ENCODE measurements at places on chromosomes 13 and 19.
A peak's percentile ranks its signal among the peaks of the same experiment; 100 is the strongest.

DNA sequence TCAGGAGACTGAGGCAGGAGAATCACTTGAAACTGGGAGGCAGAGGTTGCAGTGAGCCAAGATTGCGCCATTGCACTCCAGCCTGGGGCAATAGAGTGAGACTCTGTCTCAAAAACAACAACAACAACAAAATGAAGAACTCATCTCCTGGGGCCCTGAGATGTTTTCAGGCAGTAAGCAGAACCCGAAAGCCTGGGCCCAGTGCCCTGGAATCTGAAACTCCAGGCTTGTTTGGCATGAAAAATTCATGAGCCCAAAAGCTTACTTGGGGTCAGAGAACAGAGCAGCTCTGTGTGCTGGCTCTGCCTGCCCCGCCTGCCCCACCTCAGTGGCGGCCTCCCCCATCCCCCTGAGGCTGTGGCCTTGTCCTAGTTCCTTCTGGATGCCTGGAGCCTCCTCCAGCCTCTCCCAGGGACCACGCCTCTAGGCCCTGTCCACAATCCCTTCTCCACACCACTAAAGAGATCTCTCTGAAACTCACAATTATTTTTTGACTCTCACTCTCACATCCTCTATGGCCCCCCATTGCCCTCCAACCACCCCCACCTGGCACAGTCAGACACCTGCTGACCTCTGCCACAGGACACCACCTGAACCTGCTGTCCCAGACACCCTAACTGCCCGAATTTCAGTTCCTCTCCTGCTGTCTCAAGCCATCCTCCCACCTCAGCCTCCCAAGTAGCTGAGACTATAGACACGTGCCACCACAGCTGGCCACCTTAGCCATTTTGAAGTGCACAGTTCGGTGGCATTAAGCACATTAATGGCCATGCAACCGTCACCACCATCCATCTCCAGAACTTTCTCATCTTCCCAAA is 6.9 kb upstream of the AP1M2 start:
- peaks cover 4% of the 10 kb centered on the region for H3K27me3 ChIP-seq
- no peak overlapping the region for H3K27ac ChIP-seq
- no peaks in the 10 kb centered on the region for H3K36me3 ChIP-seq
- H3K4me1 ChIP-seq: no peaks in the 10 kb centered on the region
- no peak overlapping the region for H3K4me3 ChIP-seq
- DNase-seq: no peak

DNA sequence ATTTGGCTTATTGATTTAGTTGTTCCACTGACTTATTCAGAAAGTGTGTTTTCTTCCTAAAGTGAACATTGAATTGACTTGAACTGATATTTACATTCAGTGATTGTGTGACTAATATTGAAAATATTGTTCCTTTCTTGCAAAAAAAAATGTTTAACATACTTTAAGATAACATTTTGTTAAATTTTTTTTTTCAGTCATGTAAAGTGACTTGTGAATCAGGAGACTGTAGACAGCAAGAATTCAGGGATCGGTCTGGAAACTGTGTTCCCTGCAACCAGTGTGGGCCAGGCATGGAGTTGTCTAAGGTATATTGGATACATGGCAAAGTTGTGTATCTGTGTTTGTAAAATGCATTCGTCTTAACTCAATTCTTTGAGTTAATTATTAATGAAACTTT is 22.9 kb downstream of the TNFRSF19 start:
- H3K4me3 ChIP-seq: no peak overlapping the region
- no peak for DNase-seq
- no peaks in the 10 kb centered on the region for H3K36me3 ChIP-seq
- H3K27ac ChIP-seq: no peak overlapping the region

GRCh38 chr13:46527237-46527636 is 25.7 kb upstream of the LRCH1 start:
- H3K27ac ChIP-seq: no peak overlapping the region
- no peaks in the 10 kb centered on the region for H3K27me3 ChIP-seq
- no peaks in the 10 kb centered on the region for H3K36me3 ChIP-seq
- DNase-seq: no peak

- no peak overlapping the region for H3K27ac ChIP-seq
- no peaks in the 10 kb centered on the region for H3K27me3 ChIP-seq
Observed at GRCh38 chr13:52003541-52003940, 7.7 kb downstream of the ATP7B start.

GRCh38 chr13:33372251-33372919 is 86.8 kb upstream of the STARD13 start:
- no peaks in the 10 kb centered on the region for H3K4me1 ChIP-seq
- no peaks in the 10 kb centered on the region for H3K36me3 ChIP-seq
- H3K27ac ChIP-seq: no peak overlapping the region
- H3K27me3 ChIP-seq: no peaks in the 10 kb centered on the region
- no peak for DNase-seq

- no peak for DNase-seq
- H3K4me1 ChIP-seq: peaks cover 3% of the 10 kb centered on the region
- H3K36me3 ChIP-seq: no peaks in the 10 kb centered on the region
- H3K27me3 ChIP-seq: no peaks in the 10 kb centered on the region
Observed at GRCh38 chr19:400976-401865, 7.7 kb downstream of the C2CD4C start.

GRCh38 chr13:27117158-27117557 is 54.5 kb downstream of the USP12 start:
- no peak overlapping the region for H3K27ac ChIP-seq
- DNase-seq: no peak
- H3K4me1 ChIP-seq: no peaks in the 10 kb centered on the region
- H3K4me3 ChIP-seq: no peak overlapping the region

DNA sequence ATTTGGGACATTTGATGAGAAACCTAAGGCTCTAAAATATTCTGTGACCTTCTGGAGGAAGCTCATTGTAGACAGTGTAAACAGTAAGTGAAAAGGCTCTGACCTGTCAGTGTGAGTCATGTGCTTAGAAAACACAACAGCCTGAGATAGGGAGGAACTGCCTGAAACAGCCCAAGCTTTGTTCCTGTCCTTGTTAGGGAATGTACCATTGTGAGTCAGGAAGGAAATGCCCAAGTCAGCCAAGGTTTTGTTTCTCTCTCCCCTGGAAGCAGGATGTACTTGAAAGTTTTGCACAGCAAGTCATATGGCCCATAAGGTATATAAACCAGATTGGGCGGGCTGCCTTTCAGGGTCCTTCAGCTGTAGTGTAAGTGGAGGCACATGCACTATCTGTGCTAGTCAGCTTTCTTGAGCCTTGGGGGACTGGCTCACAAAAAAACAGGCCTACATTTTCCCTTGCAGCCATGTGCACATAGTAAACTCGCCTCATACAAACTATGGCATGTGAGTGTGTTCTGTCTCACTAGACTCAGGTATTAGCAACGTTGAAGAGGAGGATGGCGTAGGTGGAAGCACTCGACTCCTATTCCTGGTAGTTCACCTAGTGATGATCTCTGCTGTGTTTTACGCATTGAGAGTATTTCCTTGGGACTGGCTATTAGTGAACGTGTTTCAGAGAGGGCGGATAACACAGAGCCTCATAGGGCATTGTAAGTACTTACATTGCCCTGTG is 141.2 kb upstream of the KLHL1 start:
- no peaks in the 10 kb centered on the region for H3K27me3 ChIP-seq
- H3K27ac ChIP-seq: no peak overlapping the region
- H3K4me1 ChIP-seq: peaks cover 2% of the 10 kb centered on the region
- H3K36me3 ChIP-seq: no peaks in the 10 kb centered on the region

GRCh38 chr13:99439850-99440604 is 61.2 kb upstream of the TM9SF2 start:
- peaks cover 2% of the 10 kb centered on the region for H3K27me3 ChIP-seq
- no peaks in the 10 kb centered on the region for H3K36me3 ChIP-seq
- peaks cover 2% of the 10 kb centered on the region for H3K4me1 ChIP-seq
- H3K27ac ChIP-seq: no peak overlapping the region

DNA sequence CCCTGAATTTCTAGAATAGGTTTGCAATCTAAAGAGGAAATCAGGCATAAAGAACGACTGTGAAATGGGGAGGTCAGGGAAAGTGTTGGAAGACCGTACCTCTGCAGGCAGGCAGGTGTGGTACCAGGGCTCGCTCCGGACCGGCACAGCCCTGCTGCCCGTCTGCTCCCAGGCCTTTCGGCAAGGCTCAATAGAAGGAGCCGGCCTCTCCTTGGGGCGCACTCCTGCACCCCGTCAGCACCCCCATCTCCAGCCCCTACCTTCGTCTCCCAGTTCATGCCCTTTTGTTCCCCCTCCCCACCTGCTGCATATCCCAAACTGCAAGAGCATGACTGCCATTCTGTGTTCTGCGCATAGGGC is 139.8 kb upstream of the SOX1 start:
- no peak overlapping the region for H3K27ac ChIP-seq
- no peaks in the 10 kb centered on the region for H3K36me3 ChIP-seq
- H3K4me1 ChIP-seq: no peaks in the 10 kb centered on the region
- no peaks in the 10 kb centered on the region for H3K27me3 ChIP-seq
- no peak for DNase-seq

DNA sequence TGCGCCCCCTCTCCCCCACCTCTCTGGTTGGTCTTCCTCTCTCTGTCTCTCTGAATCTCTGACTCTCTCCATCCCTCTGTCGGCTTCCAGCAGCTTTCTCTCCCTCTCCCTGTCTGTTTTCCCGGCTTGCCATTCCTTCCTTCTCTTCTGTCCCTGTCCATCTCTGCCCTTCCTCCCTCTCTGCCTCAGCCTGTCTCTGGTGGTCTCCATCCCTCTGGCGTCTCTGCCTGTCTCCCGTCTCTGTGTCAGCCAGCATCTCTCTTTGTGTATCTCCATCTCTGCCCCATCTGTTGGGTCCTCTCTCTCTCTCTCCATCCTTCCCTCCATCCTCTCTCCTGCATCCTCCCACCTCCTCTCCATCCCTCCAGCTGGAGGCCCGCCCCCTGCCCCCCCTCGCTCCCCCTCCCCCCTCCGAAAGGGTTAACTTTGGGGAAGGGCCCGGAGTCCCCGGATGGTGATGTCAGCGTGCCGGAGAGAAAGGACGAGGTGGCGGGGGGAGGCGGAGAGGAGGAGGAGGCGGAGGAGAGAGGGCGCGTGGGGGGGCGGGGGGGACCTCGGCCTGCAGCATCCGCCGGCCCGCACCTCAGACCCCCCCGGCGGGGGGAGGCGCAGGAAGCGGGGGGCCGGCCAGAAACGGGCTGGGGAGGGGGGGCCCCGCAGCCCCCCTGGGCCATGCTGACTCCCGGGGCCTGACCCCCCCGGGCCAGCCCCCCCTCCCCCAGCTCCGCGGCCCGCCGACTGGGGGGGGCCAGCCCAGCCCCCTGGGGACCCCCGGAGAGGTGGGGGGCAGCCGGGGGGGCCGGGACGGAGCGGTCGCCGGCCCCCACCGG is at the start of gene BRSK1:
Gene BRSK1, plus strand, starts transcription at position 450 of the 830 bp plus-strand sequence. CDS start 446 bp downstream, outside the sequence.
- H3K27ac ChIP-seq: peak within 1 kb of the TSS; percentile 19
- DNase-seq: peak; percentile 76
- peaks cover 10% of the 10 kb centered on the region for H3K36me3 ChIP-seq
- H3K27me3 ChIP-seq: no peaks in the 10 kb centered on the region
- peaks cover 28% of the 10 kb centered on the region for H3K4me1 ChIP-seq

- no peaks in the 10 kb centered on the region for H3K36me3 ChIP-seq
- DNase-seq: no peak
- no peak overlapping the region for H3K4me3 ChIP-seq
- no peaks in the 10 kb centered on the region for H3K4me1 ChIP-seq
- H3K27ac ChIP-seq: no peak overlapping the region
Observed at GRCh38 chr13:37433086-37433485, 165.5 kb downstream of the POSTN start.

DNA sequence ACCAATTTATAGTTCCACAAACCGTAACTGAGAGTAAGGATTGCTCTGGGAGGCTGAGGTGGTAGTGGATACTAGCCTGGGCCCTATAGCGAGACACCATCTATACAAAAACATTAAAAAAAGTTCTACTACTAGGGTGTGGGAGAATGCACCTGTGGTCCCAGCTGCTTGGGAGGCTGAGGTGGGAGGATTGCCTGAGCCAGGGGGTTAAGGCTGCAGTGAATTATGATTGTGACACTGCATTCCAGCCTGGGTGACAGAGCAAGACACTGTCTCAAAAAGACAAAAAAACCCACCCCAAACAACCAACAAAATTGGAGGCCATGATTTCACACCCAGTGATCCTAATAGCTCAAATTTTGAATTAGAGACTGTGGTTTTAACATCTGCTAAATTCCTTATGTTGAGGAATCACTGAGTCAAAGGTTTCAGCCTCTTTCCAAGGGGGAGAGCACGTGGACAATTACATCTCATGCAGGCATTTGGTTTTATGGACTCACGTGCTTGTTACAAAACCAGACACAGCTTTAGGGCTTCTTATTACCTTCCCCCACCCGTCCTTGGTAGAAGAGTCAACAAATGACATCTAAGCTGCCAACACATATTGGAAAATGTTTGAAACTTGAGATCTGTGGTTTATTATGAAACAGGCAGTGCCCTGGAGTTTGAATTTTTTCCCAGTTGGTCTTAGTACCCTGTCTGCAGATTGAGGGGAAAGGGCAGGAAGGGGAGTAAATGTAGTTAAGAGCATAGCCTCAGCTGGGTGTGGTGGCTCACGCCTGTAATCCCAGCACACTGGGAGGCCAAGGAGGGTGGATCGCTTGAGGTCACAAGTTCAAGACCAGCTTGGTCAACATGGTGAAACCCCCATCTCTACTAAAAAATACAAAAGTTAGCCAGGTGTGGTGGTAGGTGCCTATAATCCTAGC is 18.5 kb downstream of the CYP2A6 start:
- H3K36me3 ChIP-seq: peaks cover 6% of the 10 kb centered on the region
- H3K4me1 ChIP-seq: no peaks in the 10 kb centered on the region
- no peak for DNase-seq

- H3K27ac ChIP-seq: no peak overlapping the region
- peaks cover 32% of the 10 kb centered on the region for H3K36me3 ChIP-seq
- peaks cover 2% of the 10 kb centered on the region for H3K4me1 ChIP-seq
- H3K27me3 ChIP-seq: no peaks in the 10 kb centered on the region
- H3K4me3 ChIP-seq: no peak overlapping the region
- DNase-seq: no peak
Observed at GRCh38 chr19:52923778-52924593, 758 bp upstream of the ZNF888 start.

DNA sequence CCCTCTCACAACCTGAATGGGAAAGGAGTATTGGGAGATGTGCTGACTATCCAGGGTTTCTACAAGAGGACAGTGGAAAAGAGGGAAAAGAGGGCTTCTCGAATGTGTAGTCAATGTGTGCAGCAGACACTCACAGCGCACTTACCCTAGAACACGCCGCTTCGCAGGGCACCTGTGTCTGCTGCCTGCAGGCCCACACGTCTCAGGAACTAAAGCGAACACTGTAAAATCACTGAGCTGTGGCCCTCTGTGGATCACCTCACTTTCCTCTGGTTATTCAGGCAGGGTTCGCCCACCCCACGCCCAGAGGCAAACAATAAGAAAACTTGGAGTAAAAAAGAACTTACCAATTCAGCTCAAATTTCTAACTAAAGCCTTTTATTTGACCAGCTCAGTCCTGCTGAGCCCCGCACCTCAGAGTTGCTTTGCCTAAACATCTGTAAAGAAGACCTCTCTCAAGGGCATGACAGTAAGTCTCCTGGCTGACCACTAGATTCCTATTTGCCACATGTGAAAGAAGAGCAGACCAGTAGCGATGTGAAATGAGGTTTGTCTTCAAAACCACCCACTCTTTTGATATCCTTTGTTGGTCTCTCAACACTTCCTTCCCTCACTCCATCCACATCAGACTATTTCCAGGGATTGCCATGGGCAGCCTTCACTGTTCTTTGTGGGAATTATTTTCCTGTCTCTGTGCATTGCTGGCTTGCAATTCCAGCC is 19.3 kb upstream of the DOCK9 start:
- no peaks in the 10 kb centered on the region for H3K36me3 ChIP-seq
- H3K4me3 ChIP-seq: no peak overlapping the region
- no peak for DNase-seq
- H3K27me3 ChIP-seq: no peaks in the 10 kb centered on the region
- H3K27ac ChIP-seq: no peak overlapping the region

Data from neuronal stem cell (in vitro differentiated cells).